ENCODE measurements at places on chromosomes 4 and X. TPM values are rescaled to one million over a fixed set of nuclear protein-coding genes. Genes with fewer than 3 reads are reported as not detected.

DNA sequence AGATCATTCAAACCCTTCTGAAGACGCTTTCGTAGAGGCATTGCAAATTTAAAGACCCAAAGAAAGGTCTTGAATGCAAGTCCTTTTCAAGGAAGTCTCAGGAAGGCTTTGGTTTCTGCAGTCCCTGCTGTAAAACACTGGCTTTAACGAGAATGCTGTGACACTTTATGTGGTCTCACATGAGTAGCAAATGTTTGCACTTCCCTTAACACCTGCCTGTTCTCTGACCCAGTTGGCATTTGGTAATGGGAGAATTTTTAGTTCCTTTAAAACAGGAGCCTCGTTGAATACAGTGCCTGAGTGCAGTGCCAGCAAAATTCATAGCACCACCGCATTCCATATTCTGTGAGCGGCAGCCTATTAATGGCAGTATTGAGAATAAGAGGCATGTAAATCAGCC is 330.5 kb upstream of the PRKX start:
- H3K4me1 ChIP-seq: no peaks in the 10 kb centered on the region
- H3K27ac ChIP-seq: no peak overlapping the region
- no peaks in the 10 kb centered on the region for H3K27me3 ChIP-seq
- no peak for DNase-seq
- no peaks in the 10 kb centered on the region for H3K36me3 ChIP-seq
- no peak overlapping the region for H3K4me3 ChIP-seq

DNA sequence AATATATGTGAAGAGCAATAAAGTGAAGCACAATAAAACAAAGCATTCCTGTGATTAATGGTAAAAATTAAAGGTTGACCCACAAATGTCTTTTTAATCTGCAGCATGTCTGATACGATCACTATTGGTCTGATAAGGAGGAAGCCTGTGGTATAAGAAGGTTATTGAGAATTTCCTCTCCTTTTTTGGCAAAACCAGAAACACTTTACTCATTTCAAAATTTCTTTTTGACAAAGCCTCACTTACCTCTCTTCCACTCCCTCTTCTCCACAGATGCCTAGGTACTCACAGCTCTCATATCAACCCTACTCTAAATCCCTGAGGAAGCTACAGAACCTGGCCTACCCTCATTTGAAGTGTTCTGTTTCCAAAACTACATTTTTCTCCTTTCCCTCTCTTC is 56.1 kb downstream of the TSPAN5 start:
- no peak overlapping the region for H3K4me3 ChIP-seq
- no peaks in the 10 kb centered on the region for H3K27me3 ChIP-seq
- no peak for DNase-seq

DNA sequence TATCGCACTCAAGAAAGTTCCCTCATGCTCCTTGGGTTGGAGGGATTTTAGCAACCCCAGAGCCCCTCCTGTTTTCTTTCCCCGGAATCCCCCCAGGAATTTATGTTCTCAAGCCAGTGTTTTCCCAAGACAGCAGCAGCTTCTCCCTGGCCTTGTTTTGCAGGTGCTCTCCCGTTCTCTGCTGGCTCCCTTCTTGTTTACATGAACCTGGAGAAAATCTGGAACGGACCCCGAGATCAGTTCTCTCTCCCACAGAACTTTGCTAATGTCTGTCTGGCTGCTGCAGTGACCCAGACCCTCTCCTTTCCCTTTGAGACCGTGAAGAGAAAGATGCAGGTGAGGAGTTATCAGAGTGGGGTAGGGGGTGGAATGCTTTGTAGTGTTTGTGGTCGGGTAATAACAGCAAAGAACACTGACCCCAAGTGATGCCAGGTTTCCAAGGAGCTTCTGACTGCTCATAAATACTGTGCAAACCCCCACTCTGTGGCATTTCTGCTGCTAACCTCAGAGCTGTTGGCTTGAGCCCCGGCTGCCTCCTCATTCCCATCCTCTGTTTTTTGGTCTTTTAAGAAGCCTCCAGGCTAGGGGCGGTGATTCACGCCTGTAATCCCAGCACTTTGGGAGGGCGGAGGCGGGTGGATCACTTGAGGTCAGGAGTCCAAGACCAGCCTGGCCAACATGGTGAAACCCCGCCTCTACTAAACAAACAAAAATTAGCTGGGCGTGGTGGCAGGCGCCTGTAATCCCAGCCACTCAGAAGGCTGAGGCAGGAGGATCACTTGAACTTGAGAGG is 11.1 kb downstream of the SLC25A43 start:
- no peak overlapping the region for H3K27ac ChIP-seq
- no peaks in the 10 kb centered on the region for H3K36me3 ChIP-seq
- no peaks in the 10 kb centered on the region for H3K27me3 ChIP-seq
- H3K4me1 ChIP-seq: no peaks in the 10 kb centered on the region

The HSFX1 gene
- polyA plus RNA-seq: not detected

DNA sequence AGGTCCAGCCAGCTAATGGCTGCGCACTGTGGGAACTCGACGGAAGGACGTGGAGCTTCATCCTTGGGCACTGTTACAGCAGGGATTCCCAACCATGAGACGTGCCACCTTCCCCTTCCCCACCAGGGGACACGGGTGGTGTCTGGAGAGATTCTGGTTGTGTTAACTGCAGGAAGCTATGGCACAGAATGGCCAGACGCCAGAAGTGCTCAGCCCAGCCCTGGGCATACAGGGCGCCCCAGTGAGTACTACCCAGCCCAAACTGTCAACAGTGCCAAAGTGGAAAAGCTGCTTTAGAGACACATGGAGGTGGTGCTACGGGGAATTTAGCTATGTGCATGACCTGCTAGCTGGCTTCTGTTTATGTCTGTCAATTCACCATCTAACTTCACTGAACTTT is 32.8 kb downstream of the ACOX3 start:
- DNase-seq: no peak
- H3K4me3 ChIP-seq: no peak overlapping the region
- H3K27me3 ChIP-seq: no peaks in the 10 kb centered on the region
- H3K4me1 ChIP-seq: peaks cover 14% of the 10 kb centered on the region

The TMPRSS11F gene
- polyA plus RNA-seq: not detected

DNA sequence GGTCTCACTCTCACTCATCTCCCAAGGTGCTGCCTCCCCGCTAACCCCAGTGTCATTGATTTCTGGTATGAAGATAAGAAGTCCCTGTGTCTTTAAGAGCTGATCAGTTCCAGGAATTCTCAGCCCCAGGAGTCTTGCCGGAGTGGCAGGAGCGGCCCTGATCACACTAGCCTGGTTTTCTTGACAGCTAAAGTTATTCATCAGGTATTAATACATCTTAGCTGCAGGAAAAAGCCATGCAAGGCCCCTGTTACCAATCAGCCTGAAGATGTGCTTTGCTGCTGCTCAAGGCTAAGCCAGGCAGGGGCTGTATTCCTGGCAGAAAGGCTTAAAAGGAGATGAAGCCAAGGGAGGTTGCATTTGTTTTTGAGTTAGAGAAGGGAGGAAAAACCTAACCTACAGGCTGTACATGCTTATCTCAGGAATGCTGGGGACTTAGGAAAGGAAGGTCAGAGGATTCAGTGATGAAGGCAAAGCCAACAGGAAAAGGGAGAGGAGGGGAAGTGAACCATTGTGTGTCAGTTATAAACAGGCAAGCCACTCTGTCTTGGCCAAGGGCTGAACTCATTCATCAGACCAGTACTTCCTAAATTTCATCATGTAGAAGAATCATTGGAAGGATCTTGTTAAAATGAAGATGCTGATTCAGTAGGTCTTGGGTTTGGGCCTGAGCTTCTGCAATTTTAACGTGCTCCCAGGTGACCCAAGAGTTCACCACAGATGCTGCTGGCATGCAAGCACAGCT is 8.6 kb downstream of the SRPX start:
- H3K27me3 ChIP-seq: peaks cover 36% of the 10 kb centered on the region
- no peaks in the 10 kb centered on the region for H3K4me1 ChIP-seq
- no peak overlapping the region for H3K4me3 ChIP-seq

GRCh38 chrX:83906921-83907320 is 46.0 kb downstream of the CYLC1 start:
- H3K36me3 ChIP-seq: no peaks in the 10 kb centered on the region
- H3K27me3 ChIP-seq: no peaks in the 10 kb centered on the region
- no peak overlapping the region for H3K4me3 ChIP-seq
- DNase-seq: no peak
- H3K4me1 ChIP-seq: no peaks in the 10 kb centered on the region

Data from naive B cell (primary cell).